Adrenal gland (tissue), 19 donors: ENCODE measurements at places on chromosomes 6 and 20.

DNA sequence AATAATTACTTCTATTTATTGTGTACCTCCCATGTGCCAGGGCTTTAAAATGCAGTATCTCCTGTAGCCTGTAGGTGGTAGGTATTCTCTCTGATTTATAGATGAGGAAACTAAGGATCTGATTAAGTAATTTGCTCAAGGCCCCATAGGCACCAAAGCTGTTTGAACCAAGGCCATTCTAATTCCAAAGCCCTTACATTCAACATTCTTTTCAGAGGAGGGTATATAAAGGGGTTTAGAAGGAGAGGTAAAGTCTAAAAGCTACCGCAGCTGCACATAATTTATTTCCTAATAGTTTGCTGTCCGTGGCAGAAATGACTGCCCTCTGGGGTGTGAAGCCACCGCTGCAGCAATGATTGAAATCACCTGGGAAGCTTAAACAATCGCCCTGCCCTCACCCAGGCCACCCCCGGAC lies 95.0 kb upstream of the FAM8A1 start:
- no peak for DNase-seq

DNA sequence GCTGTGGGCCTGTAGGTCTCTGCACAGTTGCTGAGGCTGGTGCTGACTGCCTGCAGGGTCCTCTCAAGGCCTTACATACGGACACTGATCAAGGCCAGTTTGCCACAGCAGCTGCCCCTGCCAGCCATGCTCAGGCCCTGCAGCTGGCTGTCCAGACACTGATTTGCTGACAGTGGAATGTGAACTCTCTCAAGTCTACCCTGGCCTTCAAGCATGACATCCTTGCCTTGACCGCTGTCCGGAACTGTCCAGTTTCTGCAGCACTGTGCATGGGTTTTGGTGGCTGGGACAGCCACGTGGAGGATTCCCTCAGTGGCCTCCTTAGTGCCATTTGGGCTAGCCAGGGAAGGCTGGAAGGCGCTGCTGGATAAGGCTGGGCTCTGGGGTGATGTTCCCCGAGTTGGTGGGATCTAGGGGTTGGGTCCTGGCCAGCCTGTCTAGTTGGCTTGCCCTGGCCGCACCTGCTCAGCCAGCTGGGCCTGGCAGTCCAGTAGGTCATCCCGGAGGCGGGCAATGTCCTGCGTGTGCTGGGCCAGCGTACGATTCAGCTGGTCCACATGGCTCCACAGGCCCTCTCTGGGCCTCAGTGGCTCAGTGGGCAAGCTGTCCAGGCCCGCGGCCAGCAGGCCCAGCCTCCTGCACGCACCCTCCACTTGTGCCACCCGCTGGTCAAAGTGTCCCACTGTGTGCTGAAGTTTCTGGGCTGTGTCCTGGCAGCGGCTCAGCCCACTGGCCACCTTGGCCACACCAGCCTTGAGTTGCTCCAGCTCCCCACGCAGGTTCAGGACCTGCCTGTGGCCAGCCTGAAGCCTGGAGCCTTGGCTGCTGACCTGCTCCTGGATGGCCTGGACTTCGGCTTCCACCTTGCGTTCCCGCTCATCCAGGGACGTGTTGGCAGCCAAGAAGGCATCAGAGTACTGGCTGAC lies 5.5 kb downstream of the EMILIN3 start:
- no peak for DNase-seq

- DNase-seq, result peak; percentile 22
These were observed 30.9 kb downstream of the KIAA1755 start for GRCh38 chr20:38229376-38230252.

DNA sequence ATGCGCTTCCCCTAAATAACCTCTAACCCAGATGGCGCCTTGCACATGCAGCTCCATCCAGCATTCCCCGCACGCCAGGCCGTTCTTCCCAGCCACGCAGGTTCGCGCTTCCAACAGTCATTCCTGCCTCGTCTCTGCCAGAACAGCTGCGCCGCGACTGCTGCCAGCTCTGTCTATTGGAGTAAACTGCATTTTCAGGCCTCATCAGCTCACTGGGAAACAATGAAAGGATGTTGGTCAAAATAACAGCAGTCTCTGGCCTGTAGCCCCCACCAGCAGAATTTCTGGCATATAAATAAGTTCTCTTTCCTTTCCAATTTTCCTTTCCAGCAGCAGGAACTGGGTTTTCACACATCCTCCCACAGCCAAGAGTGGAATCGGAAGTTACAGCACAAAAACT lies 14.6 kb downstream of the NRSN1 start:
- DNase-seq, result no peak

DNA sequence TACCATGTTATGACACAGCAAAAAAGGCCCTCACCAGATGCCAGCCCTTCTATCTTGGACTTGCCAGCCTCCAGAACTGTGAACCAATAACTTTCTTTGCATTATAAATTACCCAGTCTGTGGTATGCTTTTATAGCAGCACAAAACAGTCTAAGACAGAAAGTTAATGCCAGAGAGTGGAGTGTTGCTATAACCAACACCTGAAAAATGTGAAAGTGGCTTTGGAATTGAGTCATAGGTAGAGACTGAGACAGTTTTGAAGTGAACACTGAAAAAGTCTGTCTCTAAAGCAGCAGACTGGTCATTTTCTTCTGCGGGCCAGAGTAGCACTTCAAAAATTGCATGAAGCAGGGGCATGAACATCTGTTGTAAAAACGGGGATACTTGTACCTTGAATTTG lies 28.0 kb upstream of the ASIP start:
- DNase-seq, result no peak

GRCh38 chr6:129920103-129920798 lies 59.1 kb upstream of the TMEM244 start:
- DNase-seq, result no peak

- peak; percentile 86 for DNase-seq
These were observed 54.8 kb upstream of the SGK1 start for GRCh38 chr6:134372603-134373281.

DNA sequence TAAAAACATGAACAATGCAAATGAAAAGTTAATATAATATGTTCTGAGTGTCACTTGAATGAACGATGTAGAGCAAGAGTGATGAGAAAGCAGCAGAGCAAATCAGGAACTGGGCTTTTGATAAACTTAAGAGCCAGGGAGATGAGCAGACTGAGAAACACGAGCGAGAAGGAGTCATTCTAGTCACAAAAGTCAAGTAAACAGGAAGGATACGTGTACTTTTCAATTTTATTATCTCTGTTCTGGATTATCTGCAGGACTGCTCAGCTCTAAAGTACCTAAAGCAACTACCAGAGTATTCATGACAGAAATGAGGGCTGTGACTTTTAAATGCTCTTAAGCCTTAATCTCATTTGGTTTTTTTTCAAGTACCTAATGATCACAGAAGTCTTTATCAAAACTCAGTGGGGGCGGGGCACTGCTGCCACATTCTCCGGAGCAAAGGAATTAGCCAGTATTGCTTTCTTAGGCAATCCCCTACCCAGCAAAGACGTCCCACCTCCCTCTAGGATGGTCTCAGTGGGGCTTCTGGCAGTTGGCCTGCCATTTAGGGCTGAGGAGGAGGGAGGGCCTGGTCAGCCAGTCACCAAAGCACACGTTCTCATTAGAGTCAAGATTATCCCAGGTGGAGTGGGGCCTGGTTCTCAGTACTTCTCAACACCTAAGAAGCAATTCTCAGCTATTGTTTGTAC lies 8.6 kb downstream of the MAN1A1 start:
- DNase-seq, result no peak

DNA sequence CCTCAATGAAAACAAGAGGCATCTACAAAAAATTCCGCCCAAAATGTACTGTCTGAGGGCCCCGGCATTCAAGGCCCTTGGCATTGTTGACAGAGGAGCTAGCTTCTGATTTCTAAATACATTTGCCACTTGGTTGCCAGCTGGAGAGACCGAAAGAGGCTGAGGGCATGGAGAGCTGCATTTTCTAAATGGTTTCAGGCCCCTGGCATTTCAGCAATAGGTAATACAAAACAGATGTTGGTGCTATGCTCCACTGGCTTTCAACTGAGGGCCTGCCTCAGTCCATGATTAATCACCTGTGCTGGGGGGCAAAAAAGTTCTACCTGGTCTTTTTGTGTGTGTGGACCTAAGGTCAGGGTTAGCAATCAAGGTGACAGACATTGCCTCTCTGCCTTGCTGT lies 79.5 kb upstream of the ISM1 start:
- DNase-seq, result no peak

DNA sequence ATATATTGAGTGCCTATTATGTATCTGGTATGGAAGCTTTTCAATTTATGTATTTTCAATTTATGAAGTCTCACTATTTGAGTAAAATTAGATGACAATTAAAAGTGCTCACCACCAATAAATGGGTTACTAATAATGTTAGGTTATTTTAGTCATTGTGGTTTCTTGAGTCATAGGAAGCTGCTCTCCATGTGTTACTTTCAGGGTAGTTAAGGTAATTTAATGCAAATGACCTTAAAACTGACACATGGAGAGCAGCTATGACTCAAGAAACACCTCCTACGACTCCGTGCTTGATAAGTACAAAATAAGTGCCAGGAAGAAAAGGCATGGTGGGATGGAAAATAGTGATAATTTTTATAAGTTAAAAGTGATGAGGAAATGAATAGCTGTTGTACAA lies 16.5 kb upstream of the TINAG start:
- DNase-seq, result no peak

- DNase-seq, result no peak
These were observed 61.2 kb downstream of the C6orf52 start for GRCh38 chr6:10633216-10633615.

GRCh38 chr20:45347297-45347935 lies 808 bp downstream of the SDC4 start:
- DNase-seq, result peak; percentile 62

GRCh38 chr6:33248643-33248931 lies 23.1 kb downstream of the VPS52 start:
- no peak for DNase-seq

DNA sequence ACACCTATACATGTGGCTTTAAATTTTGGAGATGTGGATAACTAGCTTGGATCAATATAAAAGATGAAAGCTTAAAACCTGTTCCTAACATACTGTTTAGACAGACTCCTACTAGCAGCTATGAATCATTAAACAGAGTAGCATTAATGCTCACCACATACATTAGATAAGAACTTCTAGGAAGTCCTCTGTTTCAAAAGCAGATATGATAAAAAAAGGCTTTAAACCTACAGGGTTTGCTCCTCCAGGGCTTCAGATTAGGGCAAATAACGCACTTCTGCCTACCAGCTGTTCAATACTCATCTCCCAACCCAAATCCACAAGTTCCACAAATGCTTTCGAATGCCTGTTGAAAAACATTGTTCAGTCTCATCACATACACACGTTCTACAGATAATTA lies 1.5 kb downstream of the REPS1 start:
- no peak for DNase-seq

DNA sequence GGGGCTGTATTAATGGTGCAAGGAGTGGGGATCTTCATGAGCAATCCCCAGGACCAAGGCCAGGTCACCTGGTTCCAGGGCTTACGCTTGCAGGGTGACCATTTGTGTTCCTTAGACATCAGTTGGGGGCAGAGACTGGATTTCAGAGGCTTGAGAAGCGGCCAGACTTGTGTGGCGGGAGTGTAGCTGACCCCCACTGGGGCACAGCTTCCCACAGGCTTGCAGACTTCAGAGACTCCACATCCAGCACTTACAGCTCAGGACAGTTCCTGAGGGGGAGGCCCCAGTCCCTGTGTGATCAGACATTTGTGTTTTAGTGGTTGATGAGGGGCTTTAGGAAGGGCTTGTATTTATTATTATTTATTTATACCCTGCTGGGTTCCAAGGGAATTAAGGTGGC lies 15.3 kb downstream of the TJAP1 start:
- no peak for DNase-seq

DNA sequence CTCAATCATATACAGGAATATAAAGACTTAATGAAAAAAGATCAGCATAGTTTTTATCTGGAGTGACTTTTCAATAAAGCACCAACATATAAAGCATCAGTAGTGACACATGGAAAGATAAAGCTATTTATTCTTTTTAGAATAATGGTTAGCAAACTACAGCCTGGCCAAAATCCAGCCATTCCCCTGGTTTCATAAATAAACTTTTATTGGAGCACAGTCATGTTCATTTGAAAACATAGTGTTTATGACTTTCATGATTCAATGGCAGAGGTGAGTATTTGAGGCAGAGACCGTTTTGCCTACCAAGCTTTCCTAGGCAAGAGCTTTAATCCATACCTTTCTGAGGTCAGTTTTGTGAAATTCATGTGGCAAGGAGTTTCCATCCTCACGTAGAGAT lies 153.5 kb downstream of the RPS12 start:
- no peak for DNase-seq
